Sigmoid colon (tissue), 7 donors: ENCODE measurements at places on chromosomes 2 and 18. TPM values are rescaled to one million over a fixed set of nuclear protein-coding genes. Genes with fewer than 3 reads are reported as not detected.

Gene POMC
- total RNA-seq = 18.1 TPM

Gene SERPINB12
- total RNA-seq = not detected

Gene CRYBA2
- not detected for total RNA-seq

Gene FSIP2
- 0.82 TPM for total RNA-seq

Gene UGT1A10
- total RNA-seq = not detected

Gene SIX2
- total RNA-seq = not detected

DNA sequence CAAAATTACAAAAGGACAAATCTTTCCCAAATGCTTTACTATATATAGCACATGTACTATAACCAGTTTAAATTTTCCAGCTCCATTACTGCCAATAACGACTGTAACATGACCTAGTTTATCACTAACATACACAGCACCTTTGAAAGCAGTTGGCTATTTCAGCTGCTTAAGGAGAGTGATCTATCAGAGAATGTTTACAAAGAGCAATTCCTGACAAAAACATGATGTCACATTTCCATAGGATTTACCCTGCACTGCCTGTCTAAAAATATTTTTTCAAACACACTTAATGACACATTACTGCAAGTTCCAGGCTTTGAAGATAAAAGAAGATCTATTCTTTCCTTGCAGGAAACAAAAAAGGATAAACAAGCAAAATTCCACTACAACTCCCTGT, 40.6 kb downstream of the ZNF516 start:
- no peak overlapping the region for H3K27ac ChIP-seq
- H3K4me3 ChIP-seq = no peak overlapping the region
- H3K27me3 ChIP-seq = no peaks in the 10 kb centered on the region
- no peaks in the 10 kb centered on the region for H3K36me3 ChIP-seq

- no peak overlapping the region for H3K27ac ChIP-seq
- no peak overlapping the region for H3K4me3 ChIP-seq
- H3K36me3 ChIP-seq = peaks cover 20% of the 10 kb centered on the region
- no peak for DNase-seq
- H3K4me1 ChIP-seq = no peaks in the 10 kb centered on the region
Measured at GRCh38 chr2:10620481-10620880, 69.3 kb downstream of the NOL10 start.

DNA sequence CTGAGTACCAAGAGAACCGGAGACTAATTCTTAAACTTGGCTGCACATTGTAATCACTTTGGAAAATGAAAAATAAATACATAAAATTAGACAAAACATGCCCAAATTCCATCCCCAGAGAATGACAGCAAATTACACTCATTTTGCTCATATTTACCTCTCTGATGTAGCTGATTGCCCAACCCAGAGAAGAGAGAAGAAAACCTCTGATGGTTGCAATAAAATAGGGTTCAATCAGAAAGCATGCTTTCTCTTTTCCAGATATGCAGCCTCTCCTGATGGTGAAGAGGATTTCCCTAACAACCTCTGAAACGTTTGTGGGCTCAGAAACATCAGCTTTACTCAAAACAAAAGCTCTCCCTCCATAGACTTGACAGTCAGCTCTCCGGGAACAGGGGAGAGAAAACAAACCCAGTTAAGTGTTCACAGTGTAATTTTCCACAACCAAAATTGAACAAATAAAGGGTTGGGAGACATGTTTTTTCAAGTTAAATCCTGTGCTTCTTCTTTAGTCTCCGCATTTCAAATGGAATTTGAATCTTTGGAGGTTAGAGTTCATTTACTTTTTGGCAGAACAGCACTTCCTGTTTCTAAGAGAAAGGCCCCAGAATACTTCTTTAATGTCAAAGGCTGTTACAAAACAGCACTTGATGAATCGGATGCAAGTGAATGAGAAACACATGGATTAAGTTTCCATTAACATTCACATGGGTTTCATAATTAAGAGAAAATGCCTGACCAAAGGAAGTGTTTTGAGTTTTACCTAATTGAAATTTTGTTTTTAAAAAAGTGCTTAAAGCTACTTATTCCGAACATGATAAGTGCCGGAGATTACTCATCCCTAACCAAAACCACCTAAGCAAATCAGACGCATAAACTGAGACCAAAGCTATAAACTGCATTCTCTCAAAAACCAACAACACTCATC, 570.1 kb upstream of the SYT4 start:
- no peaks in the 10 kb centered on the region for H3K36me3 ChIP-seq
- no peaks in the 10 kb centered on the region for H3K4me1 ChIP-seq
- no peaks in the 10 kb centered on the region for H3K27me3 ChIP-seq
- H3K4me3 ChIP-seq = no peak overlapping the region

- H3K27me3 ChIP-seq = no peaks in the 10 kb centered on the region
- H3K36me3 ChIP-seq = no peaks in the 10 kb centered on the region
- no peaks in the 10 kb centered on the region for H3K4me1 ChIP-seq
Measured at GRCh38 chr2:16318474-16319195, 347.0 kb downstream of the CYRIA start.

DNA sequence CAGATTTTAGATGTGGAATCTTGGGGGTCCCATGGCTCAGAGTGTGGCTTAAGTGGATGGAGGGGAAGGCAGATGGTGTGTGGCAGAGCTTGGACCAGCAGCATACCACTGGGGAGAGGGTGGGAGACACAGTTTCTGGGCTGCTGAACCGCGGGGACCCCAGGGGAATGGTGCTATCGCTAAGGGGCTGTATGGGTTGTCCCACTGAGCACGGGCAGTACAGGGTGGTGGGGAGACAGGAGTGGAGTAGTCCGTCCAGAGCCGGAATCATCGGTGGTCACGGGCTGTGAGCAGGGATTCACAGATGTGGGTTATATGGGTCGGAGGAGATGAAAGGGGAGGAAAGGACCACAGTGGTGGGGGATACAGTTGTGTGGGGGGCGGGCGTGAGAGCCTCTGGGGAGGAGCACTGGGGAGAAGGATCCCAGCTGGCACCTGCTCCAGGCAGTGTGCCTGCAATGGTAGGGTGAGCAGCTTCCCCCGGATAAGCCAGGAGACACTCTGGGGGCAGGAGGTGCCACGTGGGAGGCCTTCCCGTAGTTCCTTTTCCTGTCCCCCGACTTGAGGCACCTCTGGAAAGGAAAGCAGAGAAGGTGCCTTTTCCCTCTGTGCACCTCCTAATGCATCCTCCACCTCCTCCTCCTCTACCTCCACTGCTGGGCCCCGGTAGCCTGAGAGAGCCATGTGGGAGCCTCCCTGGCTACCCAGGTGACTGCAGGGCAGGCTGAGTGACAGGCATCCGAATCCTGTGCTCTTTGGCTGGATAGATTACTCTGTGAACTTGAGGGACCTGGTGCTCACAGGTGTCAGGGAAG, 24.9 kb downstream of the IGFBP5 start:
- H3K27ac ChIP-seq = no peak overlapping the region
- H3K4me1 ChIP-seq = peaks cover 8% of the 10 kb centered on the region
- no peak for DNase-seq
- peaks cover 9% of the 10 kb centered on the region for H3K36me3 ChIP-seq

GRCh38 chr2:36611316-36611990, 13.5 kb upstream of the FEZ2 start:
- H3K4me3 ChIP-seq = no peak overlapping the region
- no peaks in the 10 kb centered on the region for H3K4me1 ChIP-seq
- no peaks in the 10 kb centered on the region for H3K27me3 ChIP-seq

DNA sequence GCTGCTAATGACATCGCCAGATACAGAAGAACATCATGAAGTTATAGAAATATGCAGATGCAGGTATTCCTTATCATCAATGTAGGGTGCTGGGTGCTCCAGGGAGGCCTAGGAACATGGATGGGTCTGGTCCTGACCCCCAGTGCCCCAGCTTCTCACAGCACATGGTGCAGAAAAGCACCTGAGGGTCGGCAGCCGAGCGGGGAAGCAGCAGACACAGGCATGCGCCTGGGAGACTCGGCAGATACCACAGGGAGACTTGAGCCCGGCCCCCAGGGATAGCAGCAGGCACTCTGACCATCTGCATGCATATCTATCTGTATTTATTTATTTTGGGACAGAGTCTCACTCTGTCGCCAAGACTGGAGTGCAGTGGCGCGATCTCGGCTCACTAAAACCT, 43.2 kb downstream of the TMEM18 start:
- H3K4me3 ChIP-seq = no peak overlapping the region
- peaks cover 8% of the 10 kb centered on the region for H3K4me1 ChIP-seq
- DNase-seq = no peak
- H3K36me3 ChIP-seq = no peaks in the 10 kb centered on the region
- no peak overlapping the region for H3K27ac ChIP-seq
- no peaks in the 10 kb centered on the region for H3K27me3 ChIP-seq

GRCh38 chr2:196586511-196586991, 53.0 kb upstream of the CCDC150 start:
- H3K4me3 ChIP-seq = no peak overlapping the region
- H3K36me3 ChIP-seq = no peaks in the 10 kb centered on the region
- DNase-seq = no peak
- peaks cover 15% of the 10 kb centered on the region for H3K27me3 ChIP-seq

DNA sequence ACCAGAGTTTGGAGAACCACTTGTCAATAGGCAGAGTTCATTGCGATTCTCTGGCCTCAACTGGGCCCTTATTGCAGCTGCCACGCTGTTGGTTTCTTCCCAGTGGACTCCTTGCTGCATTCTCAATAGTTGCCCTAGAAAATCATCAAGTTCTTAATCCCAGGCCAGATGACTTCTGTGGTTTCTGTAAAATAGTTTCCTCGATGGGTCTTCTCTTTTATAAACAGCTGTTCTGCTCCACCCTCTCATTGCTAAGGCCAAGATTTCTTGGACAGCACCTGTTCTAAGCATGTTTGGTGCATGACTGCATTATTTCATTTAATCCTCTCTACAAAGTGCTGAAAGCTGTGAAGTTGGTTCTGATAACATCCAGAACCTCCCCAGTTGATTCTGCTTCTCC, 131.0 kb downstream of the BCL2L11 start:
- H3K36me3 ChIP-seq = no peaks in the 10 kb centered on the region
- no peaks in the 10 kb centered on the region for H3K27me3 ChIP-seq
- H3K4me1 ChIP-seq = no peaks in the 10 kb centered on the region

DNA sequence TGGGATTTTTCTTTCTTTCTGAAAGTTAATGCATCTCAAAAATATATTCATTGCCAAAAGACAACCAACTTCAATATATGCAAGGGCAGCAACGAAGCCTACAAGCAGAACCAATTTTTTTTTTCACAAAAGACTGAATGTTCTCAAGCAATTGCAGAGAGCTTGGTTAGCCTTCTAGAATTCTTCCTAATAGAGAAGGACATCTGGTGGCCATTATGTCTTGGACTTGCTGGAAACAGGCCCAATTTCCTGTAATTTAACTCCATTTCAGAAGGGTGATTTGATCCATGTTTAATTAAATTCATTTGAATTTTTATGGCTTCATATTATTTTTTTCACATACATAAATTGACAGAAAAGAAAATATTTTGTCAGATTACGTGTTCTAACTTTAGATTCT, 208.0 kb downstream of the TPGS2 start:
- H3K36me3 ChIP-seq = no peaks in the 10 kb centered on the region
- no peaks in the 10 kb centered on the region for H3K27me3 ChIP-seq
- no peaks in the 10 kb centered on the region for H3K4me1 ChIP-seq
- no peak overlapping the region for H3K27ac ChIP-seq
- DNase-seq = no peak

DNA sequence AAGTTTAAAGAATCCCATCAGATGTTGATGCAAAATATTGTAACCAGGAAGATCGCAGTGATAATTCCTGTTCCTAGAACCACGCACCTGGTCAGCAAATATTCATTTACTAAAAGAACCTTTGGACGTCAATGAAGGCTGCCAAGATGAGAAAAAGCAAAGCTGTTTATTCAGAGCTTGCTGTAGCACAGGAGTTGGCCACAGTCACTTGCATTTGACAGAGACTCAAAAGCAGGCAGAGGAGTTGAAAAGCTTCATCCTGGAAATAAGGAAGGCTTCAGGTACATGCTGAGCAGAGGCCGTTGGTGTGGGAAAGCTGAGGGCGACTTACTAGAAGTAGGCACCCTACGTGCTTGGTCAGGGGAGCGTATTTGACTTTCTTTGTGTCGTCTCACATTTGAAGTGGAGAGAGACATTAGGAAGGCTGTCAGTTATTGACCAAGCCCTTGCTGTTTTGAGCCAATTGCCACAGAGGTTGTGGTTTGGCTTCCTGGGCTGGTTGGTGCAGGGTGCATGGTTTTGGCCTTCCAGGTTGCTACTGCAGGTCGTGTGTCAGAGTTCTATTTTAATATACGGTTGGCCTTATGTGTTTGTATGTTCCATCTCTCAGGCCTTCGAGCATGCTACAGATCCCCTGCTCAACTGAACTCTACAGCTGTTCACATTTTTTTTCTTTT, 289.6 kb downstream of the METTL4 start:
- no peak for DNase-seq
- H3K4me3 ChIP-seq = no peak overlapping the region
- H3K36me3 ChIP-seq = no peaks in the 10 kb centered on the region
- no peaks in the 10 kb centered on the region for H3K27me3 ChIP-seq
- H3K4me1 ChIP-seq = no peaks in the 10 kb centered on the region

GRCh38 chr2:161418715-161419637, 2.9 kb downstream of the TBR1 start:
- no peaks in the 10 kb centered on the region for H3K36me3 ChIP-seq
- peaks cover 50% of the 10 kb centered on the region for H3K4me1 ChIP-seq
- no peak for DNase-seq
- H3K27ac ChIP-seq = no peak overlapping the region

DNA sequence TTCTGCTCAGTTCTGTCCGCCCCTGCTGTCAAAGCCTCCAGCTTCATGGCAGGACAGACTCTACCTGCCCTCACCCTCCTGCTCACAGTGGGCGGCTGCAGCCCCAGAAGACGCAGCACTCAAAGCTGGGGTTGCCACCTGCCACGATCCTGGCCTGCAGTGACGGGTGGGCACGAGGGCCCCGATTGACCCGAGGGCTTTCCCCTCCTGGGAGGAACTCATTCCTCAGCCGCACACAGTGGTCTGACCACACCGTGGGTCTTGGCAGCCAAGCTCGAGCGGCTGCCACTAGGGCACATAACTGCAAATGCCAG, 47.1 kb downstream of the HS6ST1 start:
- DNase-seq = peak; percentile 56
- H3K36me3 ChIP-seq = no peaks in the 10 kb centered on the region
- H3K4me3 ChIP-seq = no peak overlapping the region
- H3K27ac ChIP-seq = no peak overlapping the region
- no peaks in the 10 kb centered on the region for H3K27me3 ChIP-seq

DNA sequence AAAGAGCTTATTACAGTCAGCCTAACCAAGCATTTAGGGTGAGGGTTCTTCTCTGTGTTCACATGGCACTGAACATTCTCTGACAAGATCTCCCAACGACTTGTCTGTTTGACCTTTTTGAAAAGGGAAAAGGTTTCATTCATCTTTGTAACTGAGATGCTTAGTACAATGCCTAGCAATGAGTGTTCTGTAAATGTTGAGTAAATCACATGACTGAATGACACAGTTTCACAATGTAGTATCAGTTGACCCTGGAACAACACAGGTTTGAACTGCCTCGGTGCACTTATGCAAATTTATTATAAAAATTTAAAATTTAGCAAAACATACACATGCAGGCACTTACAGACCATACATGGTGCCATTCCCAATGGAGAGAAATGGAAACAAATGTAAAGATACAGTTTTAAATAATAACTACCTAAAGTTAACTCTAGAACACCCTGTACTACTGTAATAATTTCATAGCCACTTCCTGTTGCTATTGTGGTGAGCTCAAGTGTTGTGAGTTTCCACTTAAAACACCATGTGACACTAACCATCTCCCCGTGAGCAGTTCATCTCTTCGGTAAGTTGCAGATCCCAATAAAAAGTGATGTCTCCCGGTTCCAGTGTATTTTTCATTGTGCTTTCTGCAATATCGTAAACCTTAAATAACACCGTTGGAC, 34.1 kb upstream of the VWC2L start:
- no peaks in the 10 kb centered on the region for H3K4me1 ChIP-seq
- no peak for DNase-seq
- H3K4me3 ChIP-seq = no peak overlapping the region

GRCh38 chr2:205750797-205751196, 68.5 kb downstream of the NRP2 start:
- peaks cover 31% of the 10 kb centered on the region for H3K36me3 ChIP-seq
- H3K4me3 ChIP-seq = no peak overlapping the region
- H3K27me3 ChIP-seq = no peaks in the 10 kb centered on the region
